Stimulated activated CD4-positive, alpha-beta T cell treated with anti-CD3 and anti-CD28 coated beads, Interleukin-1b, Interleukin-23, amount 100 ng/mL, for 1 hour (primary cell): ENCODE measurements at places on chromosomes 1 and 21.

- no peak for DNase-seq
Observed at GRCh38 chr21:44708213-44708865, 3.0 kb downstream of the TSPEAR start.

DNA sequence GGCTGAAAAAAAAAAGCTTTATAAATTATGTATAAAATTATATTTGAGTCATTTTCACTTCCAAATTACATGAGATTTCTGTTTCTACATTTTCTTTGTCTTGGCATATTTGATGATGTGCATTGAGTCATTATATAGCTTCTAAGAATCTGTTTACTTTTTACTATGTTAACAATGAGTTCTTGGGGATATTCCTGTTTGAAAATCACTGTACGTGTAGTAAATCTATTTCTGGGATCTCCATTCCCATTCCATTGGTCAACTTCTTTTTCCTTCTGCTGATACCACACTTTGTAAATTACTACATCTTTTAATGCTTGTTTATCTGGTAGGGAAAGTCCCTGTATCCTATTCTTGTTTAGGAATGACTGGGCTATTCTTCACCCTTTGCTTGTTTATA is 43.6 kb downstream of the TNFRSF9 start:
- DNase-seq, result no peak

- no peak for DNase-seq
Observed at GRCh38 chr1:205028390-205028789, 14.6 kb upstream of the CNTN2 start.

DNA sequence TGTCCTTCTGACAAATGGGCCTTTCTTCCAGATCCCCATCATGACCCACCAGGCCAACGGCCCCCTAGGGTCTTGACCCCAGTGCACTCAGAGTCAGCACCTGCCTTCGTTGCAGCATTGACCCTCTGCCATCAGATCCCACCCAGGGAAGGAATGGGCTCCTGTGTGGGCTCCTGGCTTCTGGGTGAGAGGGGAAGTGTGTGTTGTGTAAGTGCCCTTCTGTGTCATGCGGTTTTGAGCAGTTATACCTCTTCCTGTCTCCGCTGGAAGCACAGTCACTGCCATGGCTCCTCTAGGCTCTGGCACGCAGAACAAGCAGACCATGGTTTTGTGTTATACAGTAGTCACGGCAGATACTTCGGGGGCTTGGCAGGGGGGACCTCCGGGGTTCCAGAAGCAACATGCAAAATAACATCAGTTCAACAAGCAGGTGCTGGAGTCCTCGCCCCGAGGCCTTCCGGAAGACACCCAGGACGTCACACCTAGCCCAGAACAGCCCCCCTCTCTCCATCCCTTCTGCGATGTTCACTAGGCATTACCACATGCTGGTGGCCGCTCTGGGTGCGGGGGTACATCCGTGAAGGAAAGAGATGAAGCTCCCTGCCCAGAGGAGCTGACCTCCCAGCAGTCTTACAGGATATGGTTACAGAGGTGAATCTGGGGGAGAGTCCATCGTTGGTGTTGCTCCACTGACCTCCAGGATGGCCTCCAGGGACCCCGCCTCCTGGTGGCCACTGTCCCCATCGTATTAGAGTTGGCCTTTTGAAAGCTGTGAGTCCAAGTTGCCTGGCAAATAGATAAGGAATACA is 17.4 kb upstream of the KCNAB2 start:
- no peak for DNase-seq

- DNase-seq, result no peak
Observed at GRCh38 chr1:201888282-201889089, at the start of gene SHISA4. SHISA4 (plus strand) TSS chr1:201888898; CDS start chr1:201888995, 97 bp downstream.

DNA sequence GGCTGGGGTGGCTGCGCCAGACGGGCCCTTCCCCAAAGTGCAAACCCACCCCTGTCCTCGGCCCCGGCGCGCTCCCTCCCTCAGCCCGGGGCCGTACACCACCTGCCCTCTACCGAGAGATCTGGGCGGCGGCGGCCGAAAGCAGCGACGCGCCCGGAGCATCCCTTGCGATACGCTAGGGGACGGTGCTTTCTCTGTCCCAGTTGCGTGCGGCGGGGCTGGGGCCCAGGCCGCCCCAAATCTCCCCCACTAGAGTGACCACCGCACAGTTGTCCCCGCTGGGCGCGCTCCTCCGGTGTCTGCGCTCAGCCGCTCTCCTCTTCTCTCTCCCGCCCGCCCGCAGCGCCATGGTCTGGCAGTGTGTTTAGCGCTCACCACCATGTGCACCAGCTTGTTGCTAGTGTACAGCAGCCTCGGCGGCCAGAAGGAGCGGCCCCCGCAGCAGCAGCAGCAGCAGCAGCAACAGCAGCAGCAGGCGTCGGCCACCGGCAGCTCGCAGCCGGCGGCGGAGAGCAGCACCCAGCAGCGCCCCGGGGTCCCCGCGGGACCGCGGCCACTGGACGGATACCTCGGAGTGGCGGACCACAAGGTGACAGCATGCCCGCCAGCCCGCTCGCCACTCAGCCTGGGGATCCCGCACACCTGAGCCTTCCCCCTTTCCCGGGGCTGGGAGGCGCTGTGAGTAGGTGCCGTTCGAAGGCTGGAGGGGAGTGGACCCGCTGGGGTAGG is 1.0 kb downstream of the ST6GALNAC5 start:
- DNase-seq, result no peak

DNA sequence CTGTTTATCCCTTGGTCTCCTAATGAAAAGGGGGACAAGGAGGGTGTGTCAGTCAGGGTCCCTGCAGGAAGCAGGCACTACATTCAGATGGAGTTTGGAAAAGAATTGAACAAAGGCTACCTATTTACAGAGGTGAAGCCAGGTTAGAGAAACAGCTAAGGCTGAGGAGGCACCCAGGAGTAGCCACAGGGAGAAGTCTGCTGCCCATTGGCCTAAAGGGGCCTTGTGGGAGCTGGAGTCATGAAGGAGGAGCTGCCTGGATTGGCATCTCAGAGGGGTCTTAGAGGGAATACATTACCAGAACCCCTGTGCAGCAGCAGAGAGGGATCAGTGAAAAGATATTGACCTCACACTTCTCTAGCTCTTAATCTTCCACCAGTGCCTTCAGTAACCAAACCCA is 31.2 kb upstream of the USP24 start:
- no peak for DNase-seq

DNA sequence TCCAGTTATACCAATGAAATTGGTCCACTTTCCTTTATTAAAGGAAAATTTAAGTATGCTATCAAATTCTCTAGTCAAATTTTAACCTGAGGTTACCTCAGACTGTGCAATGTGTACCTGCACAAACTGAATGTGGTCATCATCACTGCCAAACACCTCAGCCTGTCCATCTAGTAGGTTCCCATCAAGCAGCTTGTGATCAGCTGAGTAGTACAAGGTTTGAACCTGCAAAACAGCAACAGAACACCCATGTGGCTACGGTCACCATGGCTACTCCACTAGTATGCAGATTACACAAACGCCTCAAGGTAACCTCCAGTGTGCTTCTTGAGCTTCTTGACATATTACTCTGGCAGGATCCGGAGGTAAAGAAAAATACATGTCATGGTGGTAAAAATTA is 11.6 kb downstream of the IVNS1ABP start:
- DNase-seq, result no peak

GRCh38 chr1:17998889-17999288 is 108.7 kb upstream of the IGSF21 start:
- no peak for DNase-seq

- DNase-seq, result no peak
Observed at GRCh38 chr1:69421286-69421685, 146.4 kb upstream of the LRRC7 start.

DNA sequence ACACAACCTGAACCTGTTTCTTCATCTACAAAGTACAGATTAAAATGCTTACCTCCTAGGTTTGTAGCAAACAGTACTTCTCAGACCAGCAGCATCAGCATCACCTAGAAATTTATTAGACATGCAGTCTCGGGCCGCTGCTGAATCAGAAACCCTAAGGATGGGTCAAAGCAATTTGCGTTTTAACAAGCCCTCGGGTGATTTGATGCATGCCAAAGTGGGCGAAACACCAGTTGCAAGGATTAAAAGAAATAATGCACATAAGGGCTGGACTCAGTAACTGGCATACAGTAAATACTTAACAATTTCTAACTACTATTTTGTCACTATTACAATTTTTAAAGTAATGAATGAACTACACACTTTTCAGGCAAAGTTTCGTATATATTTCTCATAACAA is 47.5 kb downstream of the SH3GLB1 start:
- no peak for DNase-seq

- DNase-seq, result no peak
Observed at GRCh38 chr1:35945327-35945726, 14.4 kb downstream of the AGO3 start.

DNA sequence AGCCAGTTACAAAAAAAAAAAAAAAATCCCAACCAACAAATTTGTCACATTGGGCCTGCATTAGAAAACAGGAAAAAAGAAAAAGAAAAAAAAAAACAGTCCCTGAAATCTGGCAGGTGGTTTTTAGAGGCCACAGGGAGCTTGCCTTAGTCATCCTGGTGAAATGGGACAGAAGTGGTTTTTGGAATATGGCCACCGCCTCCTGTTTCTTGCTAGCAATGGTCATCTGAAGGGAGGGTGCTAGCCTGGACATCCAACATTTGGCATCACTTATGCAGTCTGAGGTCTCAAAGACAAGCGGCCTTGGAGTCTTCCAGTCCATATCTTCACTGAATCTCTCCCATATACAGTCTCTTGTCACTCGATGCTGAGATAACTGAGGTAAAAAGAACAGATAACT is 20.1 kb upstream of the NKAIN1 start:
- DNase-seq, result no peak

DNA sequence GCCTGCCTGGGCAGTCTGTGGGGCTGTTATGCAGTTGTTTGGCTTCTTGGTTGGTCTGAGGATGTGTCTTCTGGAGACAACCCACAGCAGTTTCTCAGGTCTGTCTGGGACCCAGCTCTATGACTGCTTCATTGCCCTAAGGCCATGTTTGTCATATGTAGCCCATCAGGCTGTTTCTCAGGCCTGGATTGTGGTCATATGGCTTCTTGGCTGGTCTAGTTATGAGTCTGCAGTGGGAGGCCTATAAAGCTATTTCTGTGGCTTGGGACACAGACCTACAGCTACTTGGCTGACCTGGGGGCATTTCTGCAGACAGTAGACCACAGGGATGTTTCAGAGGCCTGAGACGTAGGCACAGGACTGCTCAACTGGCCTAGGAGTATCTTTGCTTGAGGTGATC is 41.5 kb downstream of the CHIA start:
- DNase-seq, result no peak

DNA sequence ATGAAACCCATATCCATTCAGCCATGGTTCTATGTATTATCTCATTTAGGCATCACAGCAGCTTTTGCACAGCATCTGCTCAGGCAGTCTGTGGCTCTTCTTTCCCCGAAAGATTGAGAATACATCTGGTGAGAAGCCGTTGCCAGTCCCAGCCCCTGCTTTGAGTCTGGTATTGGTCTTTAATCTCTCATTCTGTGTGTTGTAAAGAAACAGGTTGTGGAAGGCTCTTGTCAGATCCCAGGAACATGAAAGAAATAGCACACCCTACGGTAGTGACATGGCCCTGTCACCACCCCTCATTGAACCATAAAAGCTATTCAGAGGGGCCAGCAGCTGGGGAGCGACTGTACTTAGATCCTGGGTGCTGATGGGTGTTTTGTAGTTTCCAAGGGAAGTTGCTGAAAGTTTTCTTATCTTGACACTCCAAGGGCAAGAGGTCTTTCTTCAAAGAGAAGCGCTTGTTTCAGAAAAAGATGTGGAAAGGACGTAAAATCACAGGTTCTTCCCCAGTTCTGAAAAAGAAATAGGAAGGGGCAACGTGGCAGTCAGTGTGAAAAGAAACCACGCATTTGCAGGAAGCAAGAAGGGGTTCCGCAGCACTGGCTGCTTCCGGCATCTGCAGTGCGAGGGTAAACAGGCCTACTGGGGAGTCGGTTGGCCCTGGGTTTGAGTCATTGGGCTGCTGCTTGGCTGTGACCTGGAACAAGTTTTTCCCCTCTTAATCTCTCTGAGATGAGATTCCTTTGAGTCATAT is 145.0 kb downstream of the DHRS3 start:
- DNase-seq, result peak; percentile 38
